ENCODE measurements at places on chromosomes 3 and 15.
A peak's percentile ranks its signal among the peaks of the same experiment; 100 is the strongest.

DNA sequence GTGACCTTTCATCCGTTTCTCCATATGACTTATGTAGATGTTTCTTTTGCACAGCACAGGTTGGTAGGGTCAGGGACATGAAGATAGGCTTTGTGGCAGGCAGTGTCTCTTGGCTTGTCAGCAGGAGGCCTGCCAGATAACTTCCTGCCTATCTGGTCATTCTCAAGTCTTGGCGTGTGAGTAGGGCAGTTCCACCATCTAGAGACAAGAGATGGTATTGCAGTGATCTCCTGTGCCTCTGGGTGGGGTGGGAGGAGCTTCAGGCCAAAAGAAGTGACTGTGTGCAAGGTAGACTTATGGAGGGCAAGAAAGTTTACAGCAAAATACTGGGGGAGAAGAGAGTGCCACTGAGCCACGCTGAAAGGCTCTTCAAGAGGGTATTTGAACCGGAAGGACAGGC, 11.0 kb downstream of the TEX264 start:
- DNase-seq = peak; percentile 91

DNA sequence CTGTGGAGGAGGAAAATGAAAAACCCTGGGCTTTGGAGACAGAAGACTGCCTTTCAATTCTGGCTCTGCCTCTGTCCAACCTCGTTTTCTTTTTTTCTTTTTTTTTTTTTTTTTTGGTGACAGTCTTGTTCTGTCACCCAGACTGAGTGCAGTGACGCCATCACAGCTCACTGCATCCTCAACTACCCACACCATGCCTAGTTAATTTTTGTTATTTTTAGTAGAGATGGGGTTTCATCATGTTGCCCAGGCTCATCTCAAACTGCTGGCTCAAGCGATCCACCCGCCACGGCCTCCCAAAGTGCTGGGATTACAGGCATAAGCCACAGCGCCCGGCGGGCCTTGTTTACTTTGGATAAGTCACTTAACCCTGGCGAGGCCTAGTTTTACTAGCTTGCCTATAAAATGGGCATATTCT, 66.3 kb upstream of the SLC25A26 start:
- no peak for DNase-seq

DNA sequence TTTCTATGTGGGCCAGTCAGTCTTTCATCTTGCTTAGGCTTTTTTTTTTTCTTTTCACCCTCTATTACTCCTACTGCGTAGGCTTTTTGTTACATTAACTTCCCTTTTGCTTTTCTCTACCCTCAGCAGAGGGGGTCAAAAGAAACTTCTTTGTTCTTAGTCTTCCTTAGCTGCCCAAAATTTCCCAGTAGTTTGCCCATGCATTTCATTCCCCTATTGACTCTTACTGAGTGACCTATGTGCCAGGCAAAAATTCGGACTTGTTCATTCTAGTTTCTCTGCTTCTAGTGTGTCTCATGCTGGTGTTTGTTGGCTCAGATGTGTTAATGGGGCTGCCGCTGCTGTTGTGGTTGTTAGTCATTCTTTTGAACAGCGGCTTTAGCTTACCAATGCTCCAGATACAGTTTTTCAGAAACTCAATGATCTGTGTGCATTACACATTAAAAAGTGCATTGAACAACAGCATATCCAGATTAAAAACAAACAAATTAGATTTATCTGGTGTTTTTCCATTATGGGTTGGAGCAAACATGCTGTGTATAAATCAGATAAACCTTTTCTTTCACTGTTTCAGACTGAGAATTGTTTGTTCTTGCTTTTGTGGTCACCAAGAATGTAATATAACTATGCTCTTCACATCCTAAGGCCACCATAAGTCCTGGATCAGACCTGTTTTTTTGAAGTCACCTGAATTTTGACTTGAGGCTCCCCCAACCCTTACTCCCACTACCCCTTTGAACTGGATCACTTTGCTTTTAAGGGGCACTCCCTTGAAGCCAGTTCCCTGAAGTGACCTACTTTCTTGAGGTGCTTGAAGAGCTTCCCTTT, 43.1 kb downstream of the PDE8A start:
- no peak for DNase-seq

GRCh38 chr3:2921903-2922302, 188.3 kb downstream of the IL5RA start:
- DNase-seq = no peak

- no peak for DNase-seq
Observed at GRCh38 chr15:52243286-52243685, 52.1 kb upstream of the GNB5 start.
